ENCODE measurements at places on chromosomes 2 and 18.

DNA sequence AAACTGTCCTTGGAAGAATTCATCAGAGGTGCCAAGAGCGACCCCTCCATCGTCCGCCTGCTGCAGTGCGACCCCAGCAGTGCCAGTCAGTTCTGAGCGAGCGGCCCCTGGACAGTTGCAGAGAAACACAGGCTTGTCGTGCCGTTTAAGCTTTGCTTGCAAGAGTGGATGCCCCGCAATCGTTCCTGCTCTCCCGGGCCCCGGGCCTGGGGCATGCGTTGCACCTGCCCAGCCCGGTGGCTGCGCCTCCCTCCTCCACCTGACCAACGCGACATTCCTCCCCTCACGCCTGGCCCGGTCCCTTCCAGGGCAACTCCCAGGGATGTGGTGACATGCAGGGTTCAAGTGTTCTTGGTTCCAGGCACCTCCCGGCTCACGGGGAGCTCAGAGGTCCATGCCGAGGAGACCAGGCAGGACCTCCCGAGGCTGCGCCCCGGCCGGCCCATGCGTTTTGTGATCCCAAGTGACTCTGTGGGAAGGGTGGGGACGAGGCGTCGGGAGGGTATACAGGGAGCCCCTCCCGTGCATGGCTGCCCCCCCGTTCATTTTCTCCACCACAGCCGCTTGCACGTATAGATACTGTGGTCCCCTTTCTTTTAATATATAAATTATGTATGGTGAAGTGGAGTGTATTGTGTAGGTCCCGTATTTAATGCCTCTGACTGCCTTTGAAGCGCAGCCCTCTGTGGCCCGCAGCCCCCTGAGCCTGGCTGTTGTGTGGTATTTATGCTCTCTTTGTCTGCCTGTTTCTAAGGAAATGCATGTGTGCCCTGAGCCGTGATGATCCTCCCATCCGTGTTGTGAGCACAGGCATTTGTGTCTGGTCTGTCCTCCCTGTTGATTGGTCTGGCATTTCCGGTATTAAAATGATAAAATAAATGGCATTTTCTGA is 21.2 kb downstream of the ODC1 start:
- DNase-seq: no peak

DNA sequence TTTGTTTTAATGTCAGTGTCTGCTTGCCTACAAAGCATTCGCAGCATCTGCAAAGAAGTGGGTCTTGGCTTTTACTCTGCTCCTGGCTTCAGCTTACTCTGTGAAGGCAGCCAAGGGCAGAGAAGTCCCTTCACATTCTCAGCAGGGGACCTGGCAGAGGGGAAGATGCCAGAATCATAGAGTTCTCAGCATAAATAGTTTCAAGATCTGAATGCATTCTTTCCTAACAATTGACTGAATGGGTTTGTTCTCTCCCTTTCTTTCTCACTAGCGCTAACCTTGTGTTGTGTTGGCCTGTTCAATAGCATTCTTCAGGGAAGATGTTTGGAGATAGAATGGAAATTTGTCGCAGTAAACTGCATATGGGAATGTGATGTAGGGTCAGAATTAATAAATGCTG is 106.9 kb downstream of the FARSB start:
- no peak for DNase-seq

GRCh38 chr18:2855560-2856350 is 8.9 kb downstream of the EMILIN2 start:
- no peak for DNase-seq

GRCh38 chr2:22002066-22002465 is 878.3 kb downstream of the TDRD15 start:
- DNase-seq: no peak

DNA sequence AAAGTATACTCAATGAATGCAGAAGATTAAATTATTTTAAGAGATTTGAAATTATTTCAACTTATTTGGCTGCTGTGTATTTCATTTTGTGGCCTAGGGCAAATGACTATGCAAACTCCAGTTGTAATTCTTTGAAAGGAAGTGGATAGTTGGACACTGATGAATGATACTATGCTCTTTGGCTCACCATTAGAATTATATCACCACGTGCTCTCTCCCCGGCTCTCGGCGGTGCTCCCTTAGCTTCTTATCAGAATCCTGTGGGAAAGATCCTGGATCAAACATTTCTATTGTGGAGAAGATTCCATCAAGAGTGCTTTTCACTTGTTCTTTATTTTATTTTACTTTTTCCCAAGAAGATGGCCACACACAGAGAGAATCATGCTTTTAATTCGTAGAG is 55.2 kb downstream of the ADCYAP1 start:
- DNase-seq: no peak

DNA sequence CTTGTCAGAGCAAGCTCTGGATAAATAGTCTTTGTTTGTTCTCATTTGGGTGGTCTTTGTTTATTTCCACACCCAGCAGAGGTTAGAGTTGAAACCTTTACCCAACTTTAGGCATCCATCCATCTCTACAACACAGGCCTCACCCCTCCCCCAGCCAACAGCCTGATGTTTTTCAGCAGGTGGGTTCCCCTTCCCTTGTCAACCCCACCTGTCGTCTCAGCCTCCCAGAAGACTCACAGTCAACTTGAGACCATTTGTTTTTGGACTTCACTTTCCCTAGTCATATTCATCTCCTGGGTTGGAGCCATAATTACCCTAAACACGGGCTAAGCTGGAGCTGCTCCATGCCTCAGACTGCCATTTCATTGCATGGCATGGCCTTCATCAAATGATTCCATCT is 31.7 kb upstream of the IL36G start:
- DNase-seq: no peak

DNA sequence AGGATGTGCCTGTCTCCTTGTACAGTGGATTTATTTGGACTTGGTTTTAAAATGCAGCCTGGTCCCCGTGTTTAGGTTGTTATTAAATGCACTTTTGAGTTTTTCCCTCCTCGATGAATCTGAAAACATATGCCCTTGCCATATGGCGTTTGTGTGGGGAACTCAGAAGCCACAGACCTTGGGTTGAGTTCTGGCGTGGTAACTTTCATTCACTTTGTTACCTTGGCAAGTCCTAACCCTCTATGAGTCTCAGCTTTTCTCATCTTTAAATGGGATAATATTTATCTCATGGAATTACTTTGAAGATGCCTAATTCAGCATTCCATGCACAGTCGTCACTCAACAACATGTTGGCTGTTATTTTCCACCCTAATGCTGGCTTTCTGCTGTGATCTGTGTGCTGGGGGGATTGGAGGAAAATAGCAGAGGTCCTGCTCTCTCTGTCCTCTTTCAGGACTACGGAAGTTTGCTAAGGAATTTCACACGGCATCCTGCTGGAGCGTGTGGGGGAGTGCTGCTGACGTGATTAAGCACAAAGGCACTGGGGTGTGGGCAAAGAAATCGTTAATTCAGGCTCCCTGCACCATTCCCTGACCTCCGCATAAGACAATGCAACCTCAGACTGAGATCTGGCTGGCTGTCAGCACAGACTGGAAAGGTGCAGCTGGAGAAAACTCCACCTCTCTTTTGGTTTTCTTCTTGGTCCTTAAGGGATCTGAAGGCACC is 61.7 kb downstream of the LDLRAD4 start:
- DNase-seq: no peak

GRCh38 chr2:190504912-190505311 is 29.6 kb downstream of the NEMP2 start:
- no peak for DNase-seq

DNA sequence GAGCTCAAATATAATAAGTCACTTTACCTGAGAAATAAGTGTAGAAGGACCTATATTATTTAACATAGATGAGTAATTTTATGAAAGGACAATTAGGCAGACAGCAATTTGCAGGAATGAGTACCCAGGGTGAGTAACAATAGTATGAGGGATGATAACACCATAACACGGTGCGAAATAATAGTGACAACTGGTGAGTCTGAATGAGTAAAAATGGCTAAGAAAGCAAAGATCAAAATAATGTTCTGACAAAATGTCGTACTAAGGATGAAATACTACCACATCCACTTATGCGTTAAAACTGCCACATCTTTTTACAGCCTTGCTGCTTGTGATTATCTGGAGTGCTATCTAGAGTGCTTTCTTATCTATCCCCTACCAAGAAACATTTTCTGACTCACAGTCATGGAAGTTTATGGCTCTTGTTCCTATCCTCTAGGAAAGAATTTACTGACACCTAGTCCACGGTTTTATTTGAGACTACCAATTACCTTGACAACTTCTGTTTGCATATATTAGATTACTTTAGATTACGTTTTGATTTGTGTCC is 929.7 kb downstream of the LRP1B start:
- DNase-seq: no peak

DNA sequence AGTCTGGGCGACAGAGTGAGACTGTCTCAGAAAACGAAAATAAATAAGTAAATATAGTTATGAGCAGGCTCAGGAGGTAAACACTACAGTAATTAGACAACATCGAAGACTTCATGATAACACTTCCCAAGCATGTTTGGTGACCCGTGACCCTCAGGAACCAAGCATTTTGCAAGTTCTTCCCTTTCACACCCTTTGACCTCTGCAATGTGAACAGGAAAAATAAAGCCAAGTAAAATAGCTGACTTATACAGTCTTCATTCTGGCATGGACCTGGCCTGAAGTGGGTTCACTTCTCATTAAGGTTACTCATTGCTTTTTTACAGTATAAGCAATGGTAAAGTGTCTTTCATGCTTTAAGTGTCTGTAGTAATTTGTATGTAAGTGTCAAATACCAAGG is 15.3 kb upstream of the TGIF1 start:
- no peak for DNase-seq

Measured in ACHN (cell line).